AG09309 (cell line): ENCODE measurements at places on chromosomes 7 and 10.

GRCh38 chr7:4102231-4102841, 579.8 kb upstream of the FOXK1 start:
- DNase-seq = no peak

DNA sequence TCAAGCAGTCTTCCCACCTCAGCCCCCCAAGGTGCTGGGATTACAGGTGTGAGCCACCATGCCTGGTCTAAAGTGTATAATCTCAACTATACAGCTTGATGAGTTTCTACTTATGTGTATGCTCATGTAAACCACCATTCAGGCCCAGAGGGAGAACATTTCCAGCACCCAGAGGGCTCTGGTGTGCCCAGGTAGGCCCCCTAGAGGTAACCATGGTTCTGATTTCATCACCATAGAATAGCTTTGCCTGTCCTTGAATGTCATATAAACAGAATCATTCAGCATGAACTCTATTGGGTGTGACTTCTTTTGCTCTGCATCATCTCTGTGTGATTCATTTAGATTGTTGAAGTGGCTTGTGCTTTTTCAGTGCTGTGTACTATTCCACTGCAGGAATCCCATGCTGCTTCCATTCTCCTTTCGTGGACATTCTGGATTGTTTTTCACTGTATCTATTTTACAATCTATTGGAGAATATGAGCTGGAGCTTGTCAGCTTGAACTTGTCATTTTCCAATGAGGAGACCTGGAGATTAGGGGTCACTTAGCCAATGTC, 35.2 kb downstream of the COL26A1 start:
- DNase-seq = no peak

GRCh38 chr7:12638851-12639456, 48.5 kb upstream of the ARL4A start:
- DNase-seq = peak; percentile 10

GRCh38 chr10:115141254-115141653, 48.1 kb downstream of the ATRNL1 start:
- DNase-seq = no peak

DNA sequence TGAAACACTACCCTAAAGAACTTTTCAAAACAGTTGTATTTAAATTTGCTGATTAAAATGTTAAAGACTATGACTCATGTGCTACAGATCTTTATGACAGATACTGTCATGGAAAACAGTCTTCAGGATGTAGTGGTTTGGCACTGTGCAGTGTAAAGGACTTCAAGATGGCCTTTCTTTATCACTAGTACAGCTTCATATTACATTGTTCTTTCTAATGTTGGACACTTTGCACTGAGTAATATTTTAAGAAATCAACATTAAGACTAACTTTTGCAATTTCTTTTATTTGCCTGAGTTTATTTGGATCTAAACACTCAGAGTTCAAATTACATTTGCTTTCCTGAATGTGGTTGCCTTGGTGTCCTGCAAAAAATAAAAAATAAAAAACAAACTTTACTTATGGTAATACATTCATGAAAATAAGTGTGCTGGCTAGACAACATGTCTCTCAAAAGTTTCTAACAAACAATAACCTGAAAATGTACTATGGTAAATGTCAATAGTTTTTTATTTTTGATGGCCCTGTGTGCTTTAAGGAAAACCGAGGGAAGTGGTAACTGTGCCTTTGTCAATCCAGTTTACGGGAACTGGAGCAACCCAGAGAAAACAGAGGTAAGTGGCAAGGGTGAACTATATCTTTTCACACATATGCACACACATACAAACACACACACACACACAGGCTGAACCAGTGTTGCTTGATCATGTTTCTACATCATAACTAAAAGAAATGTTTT, 85.9 kb upstream of the PLXDC2 start:
- DNase-seq = no peak

- no peak for DNase-seq
Observed at GRCh38 chr10:35872671-35873070, 230.6 kb upstream of the FZD8 start.

- no peak for DNase-seq
Observed at GRCh38 chr7:98291717-98292116, 10.2 kb downstream of the BRI3 start.
